ENCODE measurements at places on chromosomes 11 and 22. TPM values are rescaled to one million over a fixed set of nuclear protein-coding genes. Genes with fewer than 3 reads are reported as not detected.
A peak's percentile ranks its signal among the peaks of the same experiment; 100 is the strongest.

GRCh38 chr11:87239531-87239930 lies 201.8 kb downstream of the TMEM135 start:
- H3K27ac ChIP-seq, result no peak overlapping the region
- no peak for DNase-seq
- H3K27me3 ChIP-seq, result no peaks in the 10 kb centered on the region

- H3K4me3 ChIP-seq, result no peak overlapping the region
- no peak overlapping the region for H3K27ac ChIP-seq
- peaks cover 18% of the 10 kb centered on the region for H3K36me3 ChIP-seq
- H3K27me3 ChIP-seq, result no peaks in the 10 kb centered on the region
- DNase-seq, result no peak
Observed at GRCh38 chr11:429391-429790, 12.4 kb downstream of the ANO9 start.

GRCh38 chr22:31295831-31296657 lies 3.8 kb upstream of the PIK3IP1 start:
- H3K4me1 ChIP-seq, result peaks cover 39% of the 10 kb centered on the region
- H3K4me3 ChIP-seq, result peak overlapping the region; percentile 3
- DNase-seq, result no peak
- H3K27me3 ChIP-seq, result no peaks in the 10 kb centered on the region
- H3K27ac ChIP-seq, result peak overlapping the region; percentile 68

- H3K36me3 ChIP-seq, result no peaks in the 10 kb centered on the region
- no peaks in the 10 kb centered on the region for H3K27me3 ChIP-seq
- DNase-seq, result no peak
- H3K27ac ChIP-seq, result no peak overlapping the region
Observed at GRCh38 chr11:30006876-30007275, 10.0 kb downstream of the KCNA4 start.

DNA sequence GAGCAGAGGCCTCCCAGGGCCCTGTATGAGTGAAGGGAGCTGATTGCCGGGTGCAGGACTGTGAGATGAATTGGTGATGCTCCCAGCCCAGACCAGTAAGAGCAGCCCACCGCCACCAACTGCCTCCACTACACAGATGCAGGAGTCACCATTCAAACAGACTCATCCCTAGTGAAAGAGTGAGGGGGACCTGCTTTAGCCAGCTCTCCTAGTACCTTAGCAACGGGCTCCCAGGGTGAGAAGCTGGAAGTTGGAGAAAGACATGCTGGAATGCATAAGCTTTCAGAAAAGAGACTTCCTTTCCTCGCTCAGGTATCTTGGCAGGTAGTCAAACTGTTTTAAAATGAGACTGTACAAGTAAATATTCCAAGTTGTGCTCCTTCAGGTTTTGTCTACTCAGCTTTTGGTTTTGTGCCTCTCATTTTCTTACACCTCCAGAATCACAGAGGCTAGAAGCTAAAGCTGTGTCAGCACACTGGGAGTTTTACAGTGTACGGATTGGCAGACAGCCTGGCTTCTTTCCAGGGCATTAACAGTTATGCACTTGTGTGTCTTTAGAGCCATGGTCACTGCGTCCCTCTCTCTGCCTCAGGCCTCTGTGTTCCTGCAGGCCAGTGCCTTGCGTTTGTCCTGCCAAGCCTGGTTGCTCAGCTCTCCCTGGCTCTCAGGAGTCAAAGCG lies 146.2 kb downstream of the ATXN10 start:
- H3K4me3 ChIP-seq, result no peak overlapping the region
- DNase-seq, result no peak
- no peak overlapping the region for H3K27ac ChIP-seq
- peaks cover 7% of the 10 kb centered on the region for H3K36me3 ChIP-seq

GRCh38 chr11:5665746-5666401 lies 19.0 kb downstream of the TRIM5 start:
- H3K4me3 ChIP-seq, result no peak overlapping the region
- H3K36me3 ChIP-seq, result peaks cover 50% of the 10 kb centered on the region
- DNase-seq, result no peak
- H3K27ac ChIP-seq, result no peak overlapping the region

DNA sequence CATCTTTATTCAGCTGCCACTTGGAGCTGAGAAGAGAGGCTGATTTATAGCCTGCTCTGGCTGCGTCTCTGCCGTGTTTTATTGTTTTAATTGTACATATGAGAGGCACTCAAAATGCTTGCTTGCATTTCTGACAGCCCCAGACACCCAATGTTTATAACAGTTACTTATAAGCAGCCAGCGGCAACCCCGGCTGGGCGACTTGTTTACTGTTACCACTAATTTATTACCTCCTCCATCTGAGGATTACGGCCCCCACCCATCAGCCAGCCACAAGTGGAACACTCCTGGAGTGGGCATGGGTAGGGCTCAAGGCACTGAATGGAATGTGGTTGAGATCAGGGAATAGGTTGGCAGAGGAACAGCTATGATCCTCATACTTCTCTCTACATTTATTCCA lies 61.2 kb downstream of the CLPB start:
- no peak overlapping the region for H3K27ac ChIP-seq
- no peaks in the 10 kb centered on the region for H3K27me3 ChIP-seq
- DNase-seq, result no peak
- H3K4me1 ChIP-seq, result no peaks in the 10 kb centered on the region

GRCh38 chr22:42169055-42169469 lies 38.5 kb upstream of the CYP2D6 start:
- H3K27me3 ChIP-seq, result no peaks in the 10 kb centered on the region
- no peak overlapping the region for H3K27ac ChIP-seq
- DNase-seq, result peak; percentile 72
- peaks cover 14% of the 10 kb centered on the region for H3K4me1 ChIP-seq

DNA sequence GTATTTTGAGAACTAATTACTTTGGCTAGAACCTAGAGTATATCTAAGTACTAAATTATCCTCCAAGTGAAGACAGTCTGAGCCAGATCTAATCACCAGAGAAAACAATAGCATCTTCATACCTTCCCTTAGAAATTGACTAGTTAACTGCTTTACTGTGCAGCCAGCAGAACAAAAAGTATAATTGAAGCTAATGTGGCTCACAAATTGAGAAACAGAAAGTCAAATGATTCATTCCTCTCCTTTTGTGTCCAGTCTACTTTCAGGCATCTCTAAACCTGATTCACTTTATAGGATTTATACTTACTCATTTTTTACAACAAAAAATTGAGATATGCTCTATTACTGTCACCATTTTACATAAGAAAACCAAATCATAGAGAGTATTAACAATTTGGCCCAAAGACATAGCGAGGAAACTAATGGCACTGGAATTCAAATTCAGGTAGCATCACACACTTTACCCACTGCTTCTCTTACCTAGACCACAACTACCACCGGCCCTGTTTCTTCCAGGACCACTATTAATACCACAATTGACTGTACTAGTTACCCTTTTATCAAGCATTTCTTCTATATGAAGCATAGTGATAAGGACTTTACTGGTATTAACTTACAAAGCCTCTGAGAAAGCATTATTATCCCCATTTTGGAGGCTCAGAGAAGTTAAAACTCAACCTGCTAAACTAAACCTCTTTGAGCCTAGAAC lies 1402.6 kb upstream of the TENM4 start:
- H3K4me3 ChIP-seq, result no peak overlapping the region
- no peak overlapping the region for H3K27ac ChIP-seq
- H3K27me3 ChIP-seq, result no peaks in the 10 kb centered on the region
- no peaks in the 10 kb centered on the region for H3K36me3 ChIP-seq
- no peak for DNase-seq

DNA sequence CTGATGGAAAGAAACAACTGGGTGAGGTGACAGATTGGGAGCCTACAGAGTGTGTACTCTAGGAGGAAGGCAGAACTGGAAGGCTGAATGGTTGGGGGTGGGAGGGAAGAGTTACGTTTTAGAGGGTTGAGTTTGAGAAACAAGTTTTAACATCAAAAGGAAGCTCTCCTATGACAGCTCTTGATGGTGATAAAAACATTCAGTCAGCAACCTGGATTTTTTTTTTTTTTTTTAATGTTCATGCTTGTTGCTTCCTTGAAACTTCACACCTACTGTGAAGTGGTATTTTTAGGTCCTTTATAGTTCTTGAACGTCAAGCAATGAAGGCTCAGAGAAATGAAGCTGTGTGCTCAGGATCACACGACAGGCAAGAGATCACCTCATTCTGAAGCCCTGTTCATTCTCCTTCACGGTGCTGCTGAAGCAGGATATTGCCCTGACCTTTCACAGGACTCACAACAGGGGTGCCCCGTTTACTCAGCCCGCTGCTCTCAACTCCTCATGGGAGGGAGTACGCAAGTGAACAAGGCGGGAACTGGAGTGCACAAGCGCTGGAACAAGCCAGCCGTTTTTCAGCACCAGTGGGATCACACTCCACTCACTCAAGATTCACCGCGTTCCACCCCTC lies 1.6 kb upstream of the TMEM109 start:
- H3K4me1 ChIP-seq, result peaks cover 46% of the 10 kb centered on the region
- H3K27ac ChIP-seq, result peak overlapping the region; percentile 79
- peak overlapping the region; percentile 14 for H3K4me3 ChIP-seq
- H3K36me3 ChIP-seq, result no peaks in the 10 kb centered on the region

DNA sequence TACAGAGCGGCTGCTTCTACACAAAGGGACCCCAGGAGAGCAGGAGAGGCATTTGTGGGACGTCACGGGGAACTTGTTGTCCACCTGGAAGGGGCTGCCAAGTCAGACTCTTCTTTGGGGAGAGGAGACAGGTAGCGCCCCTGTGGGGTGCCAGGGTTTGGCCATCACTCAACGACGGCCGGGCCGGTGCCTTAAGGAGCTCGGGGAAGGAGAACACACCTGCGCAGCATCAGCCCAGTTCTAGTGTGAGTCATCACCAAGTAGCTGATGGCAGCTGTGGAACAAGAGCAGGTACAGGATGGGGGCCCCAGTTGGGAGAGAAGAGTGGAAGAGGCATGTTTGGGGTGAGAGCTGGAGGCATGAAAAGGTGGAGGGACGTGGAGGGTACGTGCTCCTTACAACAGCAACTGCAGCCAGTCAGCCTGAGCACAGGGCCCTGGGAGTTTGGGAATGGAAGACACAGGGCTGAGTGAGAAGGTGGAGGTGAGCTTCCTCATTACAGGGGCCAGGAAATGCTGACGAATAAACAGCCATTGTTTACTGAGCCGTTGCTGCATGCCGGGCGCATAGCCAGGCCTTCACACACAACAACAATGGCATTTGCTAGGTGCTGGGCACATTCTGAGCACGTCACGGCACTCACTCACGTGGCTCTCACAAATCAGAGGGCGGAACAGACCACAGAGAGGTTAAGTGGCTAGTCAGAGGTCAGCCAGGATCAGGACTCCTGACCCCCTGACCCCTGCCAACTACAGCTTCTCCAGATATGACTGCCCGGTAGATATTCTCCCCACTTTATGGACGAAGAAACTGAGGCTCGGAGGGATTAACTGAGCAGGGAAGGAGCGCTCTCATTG lies 29.1 kb upstream of the TP53I11 start:
- no peaks in the 10 kb centered on the region for H3K36me3 ChIP-seq
- H3K27ac ChIP-seq, result no peak overlapping the region
- H3K4me3 ChIP-seq, result no peak overlapping the region
- DNase-seq, result no peak
- peaks cover 8% of the 10 kb centered on the region for H3K4me1 ChIP-seq

- no peak for DNase-seq
- H3K4me3 ChIP-seq, result no peak overlapping the region
- no peaks in the 10 kb centered on the region for H3K27me3 ChIP-seq
- no peak overlapping the region for H3K27ac ChIP-seq
- no peaks in the 10 kb centered on the region for H3K4me1 ChIP-seq
Observed at GRCh38 chr22:27654546-27655445, 146.8 kb downstream of the MN1 start.

GRCh38 chr11:66247295-66247694 lies 21.1 kb upstream of the RAB1B start:
- H3K27ac ChIP-seq, result no peak overlapping the region
- DNase-seq, result no peak
- no peak overlapping the region for H3K4me3 ChIP-seq
- no peaks in the 10 kb centered on the region for H3K27me3 ChIP-seq
- peaks cover 15% of the 10 kb centered on the region for H3K36me3 ChIP-seq

DNA sequence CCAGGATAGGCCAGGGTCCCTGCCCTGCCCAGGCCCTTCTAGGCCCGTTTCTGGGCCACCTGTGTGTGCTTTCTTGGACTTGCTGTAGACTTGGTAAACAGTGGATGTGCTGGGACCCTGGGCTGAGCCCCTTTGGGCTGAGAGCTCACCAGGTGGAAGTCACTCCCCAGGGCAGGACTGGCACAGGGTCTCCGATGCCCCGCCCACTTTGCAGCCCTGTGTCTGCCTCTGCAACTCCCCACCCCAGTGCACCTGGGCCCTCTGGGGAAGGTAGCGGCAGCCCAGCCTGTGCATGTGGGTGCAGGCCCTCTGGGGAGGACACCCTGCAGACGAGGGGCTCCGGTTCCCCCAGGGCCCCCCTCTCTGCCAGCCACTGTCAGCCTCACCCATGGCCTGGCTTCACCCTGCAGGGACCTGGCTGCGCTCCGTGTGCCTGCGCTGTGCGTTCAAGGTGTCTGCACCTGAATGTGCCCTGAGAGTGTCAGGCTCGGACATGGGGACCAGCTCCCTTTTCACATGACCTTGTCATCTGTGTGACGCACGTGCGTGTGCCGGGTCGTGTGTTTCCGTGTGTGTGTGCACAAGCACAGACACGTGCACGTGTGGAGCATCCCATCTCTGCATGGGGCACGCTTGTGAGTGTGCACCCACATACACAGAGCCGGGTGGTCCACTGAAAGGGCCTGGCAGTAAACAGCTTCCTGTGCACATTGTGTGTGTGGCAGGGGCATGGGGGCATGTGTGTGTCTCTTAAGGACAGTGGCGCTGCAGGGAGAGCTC lies 118.5 kb downstream of the KCNQ1OT1 start:
- H3K36me3 ChIP-seq, result no peaks in the 10 kb centered on the region
- H3K4me3 ChIP-seq, result no peak overlapping the region
- H3K4me1 ChIP-seq, result no peaks in the 10 kb centered on the region

GRCh38 chr11:114367244-114367957 lies 32.9 kb downstream of the C11orf71 start:
- no peaks in the 10 kb centered on the region for H3K4me1 ChIP-seq
- no peak for DNase-seq
- H3K27ac ChIP-seq, result no peak overlapping the region
- no peak overlapping the region for H3K4me3 ChIP-seq

DNA sequence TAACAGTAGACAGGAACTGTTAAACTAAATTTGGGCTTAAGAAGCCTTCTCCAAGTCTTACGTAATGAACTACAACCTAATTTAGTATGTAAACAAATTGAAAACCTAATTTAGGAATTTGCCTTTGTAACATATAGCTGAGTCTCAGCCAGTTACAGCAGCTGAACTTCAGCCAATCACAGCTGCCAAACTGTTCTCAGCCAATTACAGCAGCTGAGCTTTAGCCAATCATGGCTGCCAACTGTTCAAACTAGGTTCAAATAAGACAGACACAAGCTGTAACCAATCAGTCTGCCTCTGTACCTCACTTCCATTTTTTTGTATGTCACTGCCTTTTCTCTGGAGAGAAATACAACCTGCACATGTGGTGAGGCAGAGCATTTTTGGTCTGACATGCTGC lies 95.0 kb upstream of the CD44 start:
- H3K4me3 ChIP-seq, result no peak overlapping the region
- H3K4me1 ChIP-seq, result peaks cover 79% of the 10 kb centered on the region
- no peak overlapping the region for H3K27ac ChIP-seq
- peaks cover 29% of the 10 kb centered on the region for H3K36me3 ChIP-seq
- H3K27me3 ChIP-seq, result no peaks in the 10 kb centered on the region

Gene IGSF9B
- total RNA-seq, result 142 TPM

Gene MYO7A
- total RNA-seq, result 0.07 TPM

Gene OR10A3
- not detected for total RNA-seq

Gene KCNC1
- total RNA-seq, result not detected

Gene SRRD
- 19.1 TPM for total RNA-seq

Gene SSTR3
- total RNA-seq, result 10.1 TPM

Gene CHRNA10
- total RNA-seq, result 3.1 TPM

Gene LDHAL6A
- total RNA-seq, result not detected

Measured in activated CD4-positive, alpha-beta T cell treated with anti-CD3 and anti-CD28 coated beads, Interleukin-2, amount 10 ng/mL, durations not matched to agents 7 days and 5 days (primary cell).